Articular chondrocyte of knee joint (primary cell): ENCODE measurements at places on chromosomes 1 and 21. TPM values are rescaled to one million over a fixed set of nuclear protein-coding genes. Genes with fewer than 3 reads are reported as not detected.

The TSPEAR gene
- total RNA-seq = not detected in 2 replicates

The CA6 gene
- not detected in 2 replicates for total RNA-seq

The YTHDF2 gene
- 64.1 and 67.0 TPM in 2 replicates for total RNA-seq

The UBE2U gene
- total RNA-seq = not detected in 2 replicates

The ERO1B gene
- total RNA-seq = 5.2 and 6.6 TPM in 2 replicates

The TLCD4 gene
- total RNA-seq = 4.4 and 5.1 TPM in 2 replicates

The TBX15 gene
- total RNA-seq = 64.6 and 81.5 TPM in 2 replicates

The BLACAT1 gene
- total RNA-seq = under 0.01 and 0.13 TPM in 2 replicates

The RGSL1 gene
- total RNA-seq = not detected in 2 replicates

The B3GALT5 gene
- total RNA-seq = 0.26 and 0.43 TPM in 2 replicates

The IL24 gene
- not detected in 2 replicates for total RNA-seq

The ACTL8 gene
- total RNA-seq = 0.11 TPM in 1 of 2 replicates, not detected in the other

The CFAP74 gene
- total RNA-seq = not detected in 2 replicates

The C1orf185 gene
- 0.32 TPM in 1 of 2 replicates, not detected in the other for total RNA-seq

The ALX3 gene
- total RNA-seq = 0.22 TPM in 1 of 2 replicates, not detected in the other

The ENTREP3 gene
- 4.2 and 6.4 TPM in 2 replicates for total RNA-seq

The OR2T29 gene
- total RNA-seq = not detected in 2 replicates

The TTC22 gene
- under 0.01 TPM in 1 of 2 replicates, not detected in the other for total RNA-seq

The TRIM17 gene
- total RNA-seq = 0.13 TPM in 1 of 2 replicates, not detected in the other

The FCAMR gene
- not detected in 2 replicates for total RNA-seq

The KLHDC8A gene
- total RNA-seq = not detected in 2 replicates

The NPHS2 gene
- total RNA-seq = not detected in 2 replicates

The LHX8 gene
- 0.13 TPM in 1 of 2 replicates, not detected in the other for total RNA-seq

The KIF26B gene
- 0.65 and 0.78 TPM in 2 replicates for total RNA-seq

The CD48 gene
- not detected in 2 replicates for total RNA-seq

The GJB3 gene
- not detected in 2 replicates for total RNA-seq

The MKNK1 gene
- 18.6 and 28.5 TPM in 2 replicates for total RNA-seq

The DISP1 gene
- total RNA-seq = 7.2 and 7.4 TPM in 2 replicates

The AADACL3 gene
- total RNA-seq = not detected in 2 replicates

The RHD gene
- total RNA-seq = not detected in 2 replicates

The KRTAP12-1 gene
- not detected in 2 replicates for total RNA-seq

The PRXL2B gene
- total RNA-seq = 8.6 and 9.6 TPM in 2 replicates

The RGS16 gene
- total RNA-seq = 17.2 and 18.8 TPM in 2 replicates

The OR6K3 gene
- not detected in 2 replicates for total RNA-seq

The FMO5 gene
- 4.7 and 5.2 TPM in 2 replicates for total RNA-seq

The PLA2G2D gene
- total RNA-seq = not detected in 2 replicates

The LCE6A gene
- not detected in 2 replicates for total RNA-seq

The CLCA4 gene
- not detected in 2 replicates for total RNA-seq

The DNMT3L gene
- total RNA-seq = not detected in 2 replicates

The CELA3B gene
- total RNA-seq = not detected in 2 replicates

The MUTYH gene
- total RNA-seq = 9.4 and 12.4 TPM in 2 replicates

The CASQ1 gene
- total RNA-seq = 0.32 and 0.65 TPM in 2 replicates

The MRPL39 gene
- 28.2 and 29.4 TPM in 2 replicates for total RNA-seq

The WDR4 gene
- 8.1 and 8.8 TPM in 2 replicates for total RNA-seq

The FAM163A gene
- total RNA-seq = not detected in 2 replicates

The HNRNPCL2 gene
- total RNA-seq = not detected in 2 replicates

The PDPN gene
- total RNA-seq = 92.0 and 120 TPM in 2 replicates

The SMIM1 gene
- 0.54 TPM in 1 of 2 replicates, not detected in the other for total RNA-seq

The KCNE1 gene
- total RNA-seq = 0.54 and 0.65 TPM in 2 replicates

The CYP4Z1 gene
- total RNA-seq = under 0.01 TPM in 1 of 2 replicates, not detected in the other

The RGS7 gene
- 0.11 TPM in 1 of 2 replicates, not detected in the other for total RNA-seq

The FAM72C gene
- 0.13 and 0.76 TPM in 2 replicates for total RNA-seq

The TFF1 gene
- total RNA-seq = 0.65 TPM in 1 of 2 replicates, not detected in the other

The PAPPA2 gene
- total RNA-seq = 2.1 and 3.1 TPM in 2 replicates
